Germinal center (tissue), 1 donor: ENCODE measurements at places on chromosomes 2 and 18.

DNA sequence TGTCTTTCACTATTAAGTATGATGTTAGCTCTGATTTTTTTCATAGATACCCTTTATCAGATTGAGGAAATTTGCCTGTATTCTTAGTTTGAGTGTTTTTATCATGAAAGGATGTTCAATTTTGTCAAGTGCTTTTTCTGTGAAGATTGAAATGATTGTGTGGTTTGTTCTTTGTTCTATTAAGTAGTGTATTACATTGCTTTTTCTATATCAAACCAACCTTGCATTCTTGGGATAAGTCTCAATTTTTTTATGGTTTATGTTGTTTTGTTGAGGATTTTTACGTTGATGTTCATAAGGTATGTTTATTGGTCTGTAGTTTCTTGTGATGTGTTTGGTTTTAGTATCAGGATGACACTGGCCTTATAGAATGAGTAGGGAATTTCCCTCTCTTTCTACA is 19.1 kb downstream of the PDK1 start:
- no peak for DNase-seq

DNA sequence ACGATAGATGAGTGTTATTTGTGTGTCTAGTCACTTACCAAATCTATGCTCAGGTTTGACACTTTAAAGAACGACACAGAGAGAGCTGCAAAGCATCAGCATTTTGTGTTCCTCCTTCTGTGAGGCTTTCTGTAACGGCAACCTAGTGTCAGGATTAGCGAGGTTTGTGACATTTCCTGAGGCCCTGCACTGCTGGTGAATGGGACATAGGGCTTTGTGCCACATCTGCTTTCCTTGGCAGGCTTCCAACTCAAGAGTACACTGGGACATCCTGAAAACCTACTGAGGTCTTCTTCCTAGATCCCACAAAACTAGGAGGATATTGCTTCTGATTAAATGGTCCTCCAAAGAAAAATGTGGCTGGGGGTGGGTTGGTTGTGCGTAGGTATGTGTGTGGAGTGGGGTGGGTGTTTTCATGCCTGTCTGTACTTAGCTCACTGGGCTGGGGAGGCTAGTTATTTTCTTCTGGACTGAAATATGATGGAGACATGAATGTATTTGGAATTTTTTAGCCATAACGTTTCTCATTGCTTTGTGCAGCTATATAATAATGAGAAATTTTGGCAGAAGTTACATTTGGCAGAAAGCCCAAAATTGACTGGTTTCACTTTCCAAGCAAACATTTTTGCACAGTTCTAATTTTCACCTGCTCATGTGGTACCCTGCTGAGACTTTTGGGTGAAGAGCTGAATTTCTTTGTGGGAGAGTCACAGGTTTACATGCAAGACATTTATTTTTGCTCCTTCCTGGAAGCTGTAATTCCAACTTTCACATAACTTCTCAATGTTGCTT is 308.4 kb downstream of the XIRP2 start:
- no peak for DNase-seq

DNA sequence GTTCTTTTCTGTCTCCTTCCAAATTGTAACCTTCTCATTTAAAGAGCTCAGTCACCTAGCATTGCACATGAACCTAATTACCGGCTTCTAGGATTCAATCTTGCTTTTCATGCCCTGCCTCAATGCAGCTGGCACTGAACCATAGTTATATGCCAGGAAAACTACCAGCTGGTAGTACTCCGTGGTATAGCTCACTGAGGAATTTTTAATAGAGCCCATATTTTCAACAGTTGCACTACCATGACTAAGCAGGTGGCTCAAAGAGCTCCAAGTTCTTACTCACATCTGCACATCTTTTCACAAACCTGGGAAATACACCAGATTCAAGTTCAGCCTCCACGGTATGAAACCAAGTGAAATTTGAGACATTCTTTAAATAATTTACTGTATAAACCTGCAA is 363.5 kb downstream of the GRB14 start:
- DNase-seq = no peak

DNA sequence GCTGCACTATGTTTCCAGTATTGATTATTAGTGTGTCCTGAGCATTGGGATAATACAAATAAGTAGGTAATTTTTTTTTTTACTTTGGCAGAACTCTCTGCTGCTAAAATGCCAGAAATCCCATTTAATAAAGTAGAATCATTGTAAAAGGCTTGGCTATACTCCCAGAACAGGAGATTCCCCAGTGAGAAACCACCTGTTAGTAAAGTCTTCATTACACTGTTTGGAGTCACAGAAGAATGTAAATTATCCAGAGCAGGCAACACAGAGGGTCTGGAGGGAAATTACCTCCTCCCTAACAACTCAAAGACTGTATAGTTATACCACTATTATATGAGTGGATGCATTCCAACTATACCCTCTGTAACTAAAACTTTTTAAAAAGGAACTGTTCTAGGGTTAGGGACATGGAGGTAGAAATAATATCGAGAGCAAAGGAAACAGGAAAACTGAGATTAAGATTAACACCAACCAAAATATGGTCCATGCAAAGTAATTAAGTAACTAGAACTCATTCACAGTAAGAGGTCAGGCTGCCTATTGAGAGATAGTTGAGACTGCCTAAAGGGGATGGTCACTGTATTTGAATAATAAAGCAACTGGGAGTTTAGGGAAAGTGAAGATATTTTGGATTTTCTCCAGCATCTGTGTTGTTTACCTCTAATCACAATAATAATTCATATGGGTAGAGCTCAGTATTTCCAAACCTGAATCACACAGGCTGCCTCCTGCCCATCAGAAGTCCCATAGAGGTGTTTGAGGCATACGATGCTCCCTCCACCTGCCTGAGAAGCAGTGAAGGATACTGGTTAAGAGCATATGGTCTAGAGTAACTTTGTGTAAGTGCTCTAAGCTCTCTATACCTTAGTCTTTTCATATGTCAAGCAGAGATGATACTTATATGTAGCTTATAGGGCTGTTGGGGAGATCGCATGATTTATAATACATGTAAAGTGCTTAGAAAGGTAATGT is 34.4 kb downstream of the MAP2 start:
- no peak for DNase-seq

GRCh38 chr2:122815120-122815519 is 1059.7 kb downstream of the TSN start:
- DNase-seq = no peak

DNA sequence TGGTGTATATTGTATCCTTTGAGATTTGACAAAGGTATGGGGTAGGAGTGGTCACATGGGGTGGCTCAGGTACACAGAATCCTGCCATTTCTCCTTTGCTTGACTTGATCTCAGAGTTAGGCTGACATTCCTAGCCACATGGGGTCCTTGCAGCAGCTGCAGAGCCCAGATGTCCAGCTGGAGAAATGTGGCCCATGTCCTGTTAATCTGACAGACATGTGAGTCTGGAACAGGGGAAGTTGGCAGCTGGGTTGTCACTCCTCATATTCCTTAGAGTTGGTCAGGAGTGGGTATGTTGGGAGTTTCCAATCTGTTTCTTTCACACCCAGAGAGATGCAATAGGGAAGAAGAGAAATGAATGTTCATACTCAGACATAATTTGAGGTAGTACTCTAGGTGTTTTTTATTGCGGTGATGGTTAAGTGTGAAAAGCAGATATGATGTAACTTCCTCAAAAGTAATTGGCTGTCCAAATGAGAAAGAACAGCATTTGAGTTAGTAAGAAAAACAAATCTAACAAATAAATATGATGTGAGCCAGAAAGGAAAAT is 402.6 kb upstream of the MEIS1 start:
- DNase-seq = no peak

DNA sequence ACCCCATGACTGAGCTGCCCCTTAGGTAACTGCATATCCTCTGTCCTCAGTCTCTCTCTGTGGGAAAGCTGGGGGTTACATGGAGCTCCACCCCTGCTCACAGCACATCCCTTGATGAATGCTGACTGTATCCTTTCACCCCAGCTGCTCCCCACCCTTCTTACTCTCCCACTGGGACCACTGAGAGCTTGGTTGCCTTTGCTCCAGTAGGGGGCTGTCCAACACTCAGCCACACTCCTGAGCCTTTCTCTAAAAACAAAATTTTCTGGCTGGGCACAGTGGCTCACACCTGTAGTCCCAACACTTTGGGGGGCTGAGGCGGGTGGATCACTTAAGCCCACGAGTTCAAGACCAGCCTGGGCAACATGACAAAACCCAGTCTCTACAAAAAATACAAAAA is 89.2 kb upstream of the MSH2 start:
- DNase-seq = no peak

GRCh38 chr2:133438848-133439564 is 129.3 kb downstream of the NCKAP5 start:
- no peak for DNase-seq

- DNase-seq = no peak
These were observed 23.0 kb upstream of the MAL start for GRCh38 chr2:95002498-95002897.
